ENCODE measurements at places on chromosomes 5 and 9. TPM values are rescaled to one million over a fixed set of nuclear protein-coding genes. Genes with fewer than 3 reads are reported as not detected.

MVB12B gene
- total RNA-seq = 7.4 TPM

BARX1 gene
- total RNA-seq = 12.9 TPM

NAIP gene
- 0.39 TPM for total RNA-seq

STRBP gene
- total RNA-seq = 13.4 TPM

RHOBTB3 gene
- 7.8 TPM for total RNA-seq

CDH12 gene
- not detected for total RNA-seq

AK1 gene
- 74.9 TPM for total RNA-seq

SLC12A7 gene
- 29.9 TPM for total RNA-seq

PCDHB8 gene
- 0.19 TPM for total RNA-seq

TPPP gene
- total RNA-seq = 5.5 TPM

N4BP3 gene
- total RNA-seq = 1.1 TPM

DNAH5 gene
- total RNA-seq = 2.1 TPM

SLC4A9 gene
- total RNA-seq = not detected

CNTNAP3 gene
- 8.8 TPM for total RNA-seq

AFAP1L1 gene
- 13.1 TPM for total RNA-seq

OR1Q1 gene
- total RNA-seq = not detected

IPO11 gene
- 17.7 TPM for total RNA-seq

SLC6A3 gene
- 0.87 TPM for total RNA-seq

PCDHB9 gene
- 0.26 TPM for total RNA-seq

GTF2H2 gene
- 10.3 TPM for total RNA-seq

PLCXD3 gene
- total RNA-seq = 0.19 TPM

AIF1L gene
- total RNA-seq = 1.7 TPM

SOWAHA gene
- 0.08 TPM for total RNA-seq

KDM3B gene
- total RNA-seq = 39.9 TPM

CDH9 gene
- not detected for total RNA-seq

FBP2 gene
- not detected for total RNA-seq

SPINK1 gene
- 0.43 TPM for total RNA-seq

CDH18 gene
- not detected for total RNA-seq

SURF4 gene
- total RNA-seq = 200 TPM

TMC1 gene
- total RNA-seq = 0.10 TPM

ELOVL7 gene
- total RNA-seq = 8.7 TPM

ACOT12 gene
- total RNA-seq = not detected

PLAC8L1 gene
- total RNA-seq = not detected
